ENCODE measurements at places on chromosomes 2 and 18.

DNA sequence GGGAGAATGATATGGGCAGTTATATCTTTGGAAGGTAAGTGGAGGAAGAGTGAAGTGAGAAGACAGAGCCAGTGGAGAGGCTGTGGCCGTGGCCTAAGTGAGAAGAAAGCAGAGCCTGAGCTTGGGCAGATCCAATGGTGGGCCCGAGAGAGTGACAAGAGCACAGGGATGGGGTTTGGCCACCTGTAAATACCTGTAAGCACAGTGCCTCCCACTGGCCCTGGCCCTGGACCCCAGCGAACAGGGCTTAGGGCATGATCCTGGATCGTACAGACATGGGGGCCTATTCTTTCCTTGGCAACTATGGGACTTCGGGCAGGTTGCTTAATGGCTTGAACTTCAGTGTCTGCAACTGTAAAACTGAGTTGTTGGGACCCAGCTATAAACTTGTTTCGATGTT lies 44.1 kb downstream of the MTCL1 start:
- DNase-seq: no peak

- no peak for DNase-seq
Measured at GRCh38 chr18:8303151-8303755, 306.0 kb upstream of the RAB12 start.

- peak; percentile 23 for DNase-seq
Measured at GRCh38 chr2:179655627-179656026, 205.8 kb downstream of the ZNF385B start.

DNA sequence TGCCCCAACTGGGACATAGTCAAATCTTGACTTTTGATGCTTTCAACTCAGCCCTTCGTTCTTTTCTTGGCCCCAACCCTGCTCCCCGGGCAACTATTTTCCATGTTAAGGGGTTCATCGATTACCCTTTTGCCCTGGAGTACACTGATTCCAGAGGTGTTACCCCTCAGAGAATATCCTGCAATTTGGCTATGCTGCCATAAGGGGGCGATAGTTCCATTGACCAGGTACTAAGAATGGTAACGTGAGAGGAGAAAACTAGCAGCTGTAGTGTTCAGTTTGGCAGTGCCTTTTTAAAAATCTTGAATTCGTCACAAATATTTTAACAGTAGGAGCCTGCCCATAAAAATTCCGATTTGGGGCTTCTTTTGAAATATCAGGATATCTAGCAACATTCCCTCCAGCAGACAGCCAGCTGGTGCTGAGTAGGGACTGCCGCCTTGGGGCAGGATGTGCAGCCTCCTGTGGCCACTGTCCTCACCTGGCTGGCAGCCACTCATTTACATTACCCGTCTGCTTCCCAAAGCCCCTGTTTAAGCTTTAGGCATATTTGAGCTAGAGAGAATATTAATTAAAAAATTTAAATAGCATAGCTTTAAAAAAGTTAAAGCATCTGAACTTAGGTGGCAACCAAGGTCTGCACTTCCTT lies 146.3 kb upstream of the SKOR2 start:
- DNase-seq: peak; percentile 6

DNA sequence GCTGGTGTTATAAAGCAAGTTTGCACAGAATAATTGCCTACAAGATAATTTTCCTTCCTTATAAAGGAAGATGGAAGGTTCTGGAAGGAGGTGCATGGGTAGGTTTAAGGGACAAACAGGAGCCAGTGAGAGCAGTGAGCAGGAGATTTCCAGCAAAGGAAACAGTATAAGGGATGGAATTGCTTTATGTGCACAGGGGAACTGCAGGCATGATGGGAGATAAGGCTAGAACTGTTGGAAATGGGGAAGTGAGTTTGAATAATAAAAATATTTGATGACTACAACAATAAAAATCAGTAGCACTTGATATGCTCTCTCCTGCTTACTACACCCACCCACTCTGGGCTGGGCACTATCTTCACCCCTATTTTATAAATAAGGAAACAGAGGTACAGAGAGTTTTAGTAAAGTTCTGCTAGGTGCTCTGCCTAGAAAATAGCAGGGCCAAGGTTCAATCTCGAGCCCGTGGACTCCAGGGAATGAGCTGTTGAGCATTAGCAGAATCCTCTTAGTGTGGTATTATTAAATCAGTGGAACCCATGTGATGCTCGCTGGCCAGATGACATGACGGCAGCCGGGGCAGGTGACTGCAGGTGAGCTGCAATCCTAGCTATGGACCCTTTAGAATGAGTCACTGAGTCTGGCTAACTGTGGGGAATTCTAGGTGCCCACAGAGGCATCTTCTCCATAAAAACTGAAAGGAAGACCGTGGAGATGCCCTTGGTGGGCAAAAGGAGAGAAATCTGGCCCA lies 302.5 kb downstream of the PIEZO2 start:
- DNase-seq: no peak

- DNase-seq: no peak
Measured at GRCh38 chr2:135257383-135258090, 205.4 kb downstream of the RAB3GAP1 start.

DNA sequence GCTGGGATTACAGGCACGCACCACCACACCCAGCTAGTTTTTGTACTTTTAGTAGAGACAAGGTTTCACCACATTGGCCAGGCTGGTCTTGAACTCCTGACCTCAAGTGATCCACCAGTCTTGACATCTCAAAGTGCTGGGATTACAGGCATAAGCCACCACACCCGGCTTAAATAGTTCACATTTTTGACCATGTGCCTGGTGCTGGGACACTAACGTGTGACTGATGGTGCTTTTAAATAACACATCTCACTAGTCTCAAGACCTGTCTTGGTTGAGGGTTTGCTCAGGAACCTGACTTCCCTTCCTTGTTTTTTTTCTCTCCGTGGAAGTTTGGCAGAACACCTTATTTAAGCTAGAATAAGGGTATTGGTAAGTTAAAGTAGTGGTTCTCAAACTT lies 8.5 kb downstream of the FMNL2 start:
- DNase-seq: no peak
